Coronary artery (tissue), 2 donors: ENCODE measurements at places on chromosomes 2 and 18.

DNA sequence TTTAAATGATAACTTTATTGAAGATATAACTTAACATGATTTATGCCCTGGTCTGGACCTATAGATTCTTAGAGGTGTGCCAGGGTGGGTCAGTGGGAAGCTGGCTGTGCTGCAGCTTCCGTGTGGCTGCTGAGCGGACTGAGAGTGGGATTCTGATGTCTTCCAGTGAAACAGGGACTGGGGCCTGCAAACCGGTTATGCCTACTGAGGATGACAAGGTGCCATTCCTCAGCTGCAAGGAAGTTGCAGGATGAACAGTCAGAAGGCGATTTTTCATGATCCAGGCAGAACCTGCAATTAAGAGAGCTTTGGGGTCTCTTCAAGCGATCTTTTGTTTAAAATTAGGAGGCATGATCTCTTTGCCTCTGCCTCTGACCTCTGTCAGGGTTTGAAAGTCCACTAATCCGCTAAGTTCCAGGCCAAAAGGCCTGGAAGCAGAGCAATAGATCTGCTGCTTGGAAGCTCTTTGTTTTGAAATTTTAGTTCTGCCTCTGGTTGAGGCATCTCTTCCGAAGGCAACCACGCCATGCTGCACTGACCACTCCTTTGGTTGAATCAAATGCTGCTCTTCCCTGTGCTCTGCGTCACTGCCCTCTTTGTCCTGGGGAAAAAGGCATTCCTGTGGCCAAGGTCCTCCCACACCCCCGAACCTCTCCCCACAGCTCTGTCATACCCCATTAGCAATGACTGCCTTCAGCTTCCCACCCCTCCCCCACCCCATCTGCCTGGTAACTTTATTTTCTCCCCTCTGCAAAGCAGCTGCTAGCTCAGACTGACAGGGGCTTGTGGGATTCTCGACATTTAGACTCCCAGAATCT is 2.0 kb downstream of the TMEM169 start:
- no peak for DNase-seq

DNA sequence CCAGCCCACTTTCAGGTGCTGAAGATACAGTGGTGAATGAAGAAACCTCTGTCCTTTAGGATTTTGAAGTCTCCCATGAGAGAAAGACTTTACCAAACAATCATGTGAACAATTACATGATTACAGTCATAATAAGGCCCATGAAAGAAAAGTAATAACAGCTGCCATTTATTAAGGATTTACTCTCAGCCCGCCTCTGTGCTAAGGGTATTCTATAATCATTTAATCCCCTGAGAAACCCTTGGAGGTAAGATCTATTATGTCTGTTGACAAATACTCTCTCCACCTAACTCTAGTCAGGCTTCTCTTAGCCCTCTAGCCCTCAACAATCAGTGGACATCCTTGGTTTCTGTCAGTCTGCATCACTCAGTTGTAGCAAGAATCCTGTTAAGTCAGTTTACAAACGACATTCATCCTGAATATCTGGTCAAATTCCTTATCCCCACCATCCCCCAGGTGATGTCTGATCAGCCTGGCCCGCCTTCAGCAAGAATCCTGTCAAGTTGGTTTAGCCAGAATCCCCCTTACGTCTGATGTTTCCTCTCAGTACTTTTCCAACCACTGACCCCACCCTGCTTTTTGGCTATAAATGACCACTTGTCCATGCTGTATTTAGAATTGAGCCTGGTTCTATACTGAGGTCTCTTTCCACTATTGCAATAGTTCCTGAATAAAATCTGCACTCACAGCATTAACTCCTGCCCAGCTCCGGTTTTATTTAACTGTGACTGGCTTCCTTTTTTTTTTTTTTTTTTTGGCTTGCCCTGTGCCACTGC is 12.2 kb upstream of the SOCS6 start:
- DNase-seq = no peak

GRCh38 chr2:234826681-234827080 is 125.1 kb upstream of the SH3BP4 start:
- no peak for DNase-seq

GRCh38 chr2:175055993-175056392 is 50.8 kb upstream of the CHN1 start:
- DNase-seq = no peak

GRCh38 chr2:236562434-236562833 is 7.2 kb upstream of the ACKR3 start:
- no peak for DNase-seq

DNA sequence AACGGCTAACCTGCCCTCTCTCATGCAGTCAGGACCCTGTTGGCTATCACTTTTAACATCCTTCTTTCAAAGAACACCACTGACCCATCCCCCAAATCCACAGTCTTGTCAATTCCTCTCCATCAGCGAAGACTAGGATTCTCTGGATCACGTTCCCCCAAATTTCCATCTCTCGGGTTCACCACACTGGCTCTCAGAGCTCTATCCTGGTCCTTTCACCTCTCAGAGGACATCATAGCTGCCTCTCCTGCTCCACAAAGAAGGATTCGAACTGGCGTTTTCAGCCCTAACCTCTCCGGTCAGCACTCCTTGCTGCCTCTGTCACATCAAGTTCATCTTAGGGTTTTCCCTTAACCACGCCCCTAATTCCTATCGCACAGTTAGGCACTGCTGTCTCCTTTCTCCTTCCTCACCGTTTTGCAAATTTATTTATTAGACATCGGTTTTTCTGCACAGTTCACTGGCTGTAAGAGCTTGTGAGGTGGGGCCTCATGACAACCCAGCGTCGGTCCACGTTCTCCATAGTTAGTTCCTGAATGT is 247.5 kb upstream of the PXDN start:
- DNase-seq = no peak

GRCh38 chr2:140242889-140243288 is 1462.7 kb upstream of the NXPH2 start:
- DNase-seq = no peak

GRCh38 chr2:177520324-177520723 is 127.8 kb downstream of the AGPS start:
- no peak for DNase-seq
